ENCODE measurements at places on chromosomes 7 and 10. TPM values are rescaled to one million over a fixed set of nuclear protein-coding genes. Genes with fewer than 3 reads are reported as not detected.

- H3K36me3 ChIP-seq = no peaks in the 10 kb centered on the region
- peaks cover 22% of the 10 kb centered on the region for H3K27me3 ChIP-seq
- no peak for DNase-seq
- H3K4me3 ChIP-seq = no peak overlapping the region
Observed at GRCh38 chr7:20030417-20030816, 186.8 kb downstream of the MACC1 start.

- no peak overlapping the region for H3K27ac ChIP-seq
- no peaks in the 10 kb centered on the region for H3K27me3 ChIP-seq
- H3K4me1 ChIP-seq = no peaks in the 10 kb centered on the region
- H3K36me3 ChIP-seq = no peaks in the 10 kb centered on the region
- no peak for DNase-seq
- H3K4me3 ChIP-seq = no peak overlapping the region
Observed at GRCh38 chr10:28410420-28411135, 107.7 kb upstream of the MPP7 start.

The PKD1L1 gene
- not detected for total RNA-seq

GRCh38 chr10:72096115-72097000 is 8.0 kb upstream of the SPOCK2 start:
- no peak overlapping the region for H3K27ac ChIP-seq
- no peak overlapping the region for H3K4me3 ChIP-seq
- no peaks in the 10 kb centered on the region for H3K27me3 ChIP-seq

- DNase-seq = no peak
- H3K36me3 ChIP-seq = no peaks in the 10 kb centered on the region
- no peaks in the 10 kb centered on the region for H3K4me1 ChIP-seq
- no peaks in the 10 kb centered on the region for H3K27me3 ChIP-seq
- no peak overlapping the region for H3K27ac ChIP-seq
Observed at GRCh38 chr10:21813946-21814345, 189.6 kb downstream of the DNAJC1 start.

DNA sequence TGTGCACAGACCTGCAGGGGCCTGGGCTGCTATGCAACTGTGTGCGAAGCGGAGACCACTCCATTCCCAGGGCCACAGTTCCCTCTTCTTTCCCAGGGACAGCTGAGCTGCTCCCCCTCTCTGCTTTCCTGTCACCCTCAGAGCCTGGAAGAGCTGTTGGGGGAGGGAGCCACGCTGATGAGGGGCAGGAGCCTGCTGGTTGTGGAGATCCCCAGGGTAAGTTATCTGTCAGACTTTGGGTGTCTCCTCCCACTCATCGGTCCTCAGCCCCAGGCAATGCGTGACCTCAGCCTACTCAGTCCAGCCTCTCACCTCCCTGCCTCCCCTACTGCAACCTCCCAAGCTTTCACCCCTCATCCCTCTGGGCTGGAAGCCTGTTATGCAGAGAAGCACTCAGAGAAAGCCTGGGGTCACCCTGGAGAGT is 53.5 kb downstream of the ZNF467 start:
- peaks cover 8% of the 10 kb centered on the region for H3K4me1 ChIP-seq
- H3K36me3 ChIP-seq = peaks cover 23% of the 10 kb centered on the region
- no peak for DNase-seq
- no peaks in the 10 kb centered on the region for H3K27me3 ChIP-seq
- no peak overlapping the region for H3K27ac ChIP-seq

DNA sequence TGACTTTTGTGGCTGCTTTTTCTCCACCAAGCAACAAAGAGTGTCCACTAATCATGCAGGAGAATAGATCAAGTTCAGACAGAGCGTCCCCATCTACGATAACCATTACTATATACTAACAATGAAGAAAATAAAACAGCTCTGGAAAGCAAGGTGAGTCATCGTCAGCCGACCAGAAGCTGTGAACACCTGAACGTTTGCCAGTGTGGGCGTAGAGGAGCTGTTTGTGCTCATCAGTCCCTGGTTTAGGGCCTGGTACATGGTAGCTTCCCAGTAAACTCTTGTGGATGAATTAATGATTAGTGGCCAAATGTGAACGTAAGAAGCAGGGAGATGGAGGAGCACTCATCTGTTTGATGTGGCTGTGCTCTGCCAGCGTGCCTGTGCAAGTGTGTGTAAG is 180.7 kb downstream of the EVX1 start:
- DNase-seq = no peak
- no peaks in the 10 kb centered on the region for H3K36me3 ChIP-seq
- H3K4me3 ChIP-seq = no peak overlapping the region
- H3K27ac ChIP-seq = no peak overlapping the region
- no peaks in the 10 kb centered on the region for H3K4me1 ChIP-seq
